ENCODE measurements at places on chromosomes 7 and 10. TPM values are rescaled to one million over a fixed set of nuclear protein-coding genes. Genes with fewer than 3 reads are reported as not detected.
A peak's percentile ranks its signal among the peaks of the same experiment; 100 is the strongest.

Gene CFAP69
- polyA plus RNA-seq = 12.6 TPM

Gene DPYSL4
- 13.6 TPM for polyA plus RNA-seq

Gene GJD4
- polyA plus RNA-seq = 0.26 TPM

Gene C10orf67
- polyA plus RNA-seq = 2.0 TPM

Gene TBX20
- polyA plus RNA-seq = not detected

Gene SSBP1
- polyA plus RNA-seq = 119 TPM

Gene GNGT1
- 0.15 TPM for polyA plus RNA-seq

DNA sequence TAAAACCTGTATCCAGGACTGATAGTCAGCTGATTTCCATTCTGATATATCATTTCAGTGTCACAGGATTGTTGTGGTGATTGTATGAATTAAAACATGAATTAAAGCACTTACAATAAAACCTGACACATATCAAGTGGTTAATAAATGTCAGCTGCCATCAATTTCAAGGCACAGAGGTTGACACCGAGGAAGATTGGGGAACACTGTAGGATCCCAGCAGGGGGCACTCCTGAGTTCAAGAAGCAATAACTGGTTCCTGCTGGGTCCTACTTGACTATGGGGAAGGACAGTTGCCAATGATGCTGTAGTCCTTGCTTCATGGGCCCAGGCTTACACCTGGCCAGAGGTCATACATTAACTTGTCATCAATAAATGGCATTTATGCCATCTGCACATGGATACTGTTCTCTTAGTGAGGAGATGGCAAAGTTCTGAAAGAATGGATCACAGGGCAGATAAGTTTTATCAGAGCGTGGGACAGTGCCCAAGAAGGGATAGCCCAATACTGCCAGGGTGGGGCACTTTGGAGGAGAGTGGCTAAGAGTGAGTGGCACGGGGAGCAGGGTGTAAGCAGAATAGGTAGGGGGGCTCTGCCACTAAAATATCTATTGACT is 24.1 kb downstream of the FZD1 start:
- no peak for DNase-seq

DNA sequence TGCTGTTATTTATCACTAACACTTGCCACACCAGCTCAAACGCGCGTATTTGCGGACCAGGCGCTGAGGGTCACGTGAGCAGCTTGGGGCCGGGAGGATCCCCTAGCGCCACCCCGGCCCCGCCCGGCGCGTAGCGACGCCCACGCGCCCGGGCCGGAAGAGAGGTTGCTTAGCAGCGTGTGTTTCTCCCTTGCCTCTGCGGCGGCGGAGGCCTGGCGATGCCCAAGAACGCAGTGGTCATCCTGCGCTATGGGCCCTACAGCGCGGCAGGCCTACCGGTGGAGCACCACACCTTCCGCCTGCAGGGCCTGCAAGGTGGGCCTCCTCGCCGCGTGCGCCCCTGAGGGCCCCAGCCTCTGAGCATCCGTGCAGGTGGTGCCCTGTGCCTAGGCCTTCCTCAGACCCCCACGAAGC is at the start of gene C10orf53:
TSS of gene C10orf53 (plus strand) at position 172 of the 414 bp plus-strand sequence. CDS start at position 219, 47 bp downstream.
- peak; percentile 18 for DNase-seq

- no peak for DNase-seq
Measured at GRCh38 chr10:188546-188945, 53.3 kb downstream of the ZMYND11 start.

DNA sequence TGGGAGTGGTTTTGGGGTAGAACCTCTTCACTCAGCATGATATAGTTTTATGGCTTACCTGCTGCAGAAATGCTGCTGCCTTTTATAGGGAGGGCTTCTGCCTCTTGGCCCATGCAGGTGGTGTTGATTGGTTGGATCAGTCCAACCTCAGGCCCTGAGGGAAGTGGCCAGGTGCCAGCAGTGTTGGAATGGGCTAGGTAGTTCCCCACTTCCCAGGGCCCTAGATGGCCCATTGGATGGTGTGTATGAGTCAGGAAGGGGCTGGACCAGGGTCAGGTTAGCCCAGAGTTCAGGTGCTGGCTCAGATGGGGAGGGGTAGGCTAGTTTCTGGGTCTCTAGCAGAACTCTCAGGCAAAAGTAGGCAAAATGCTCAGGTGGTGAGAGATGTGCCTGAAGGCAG is 455.5 kb downstream of the CCSER2 start:
- no peak for DNase-seq

GRCh38 chr7:33876596-33877274 is 28.6 kb upstream of the BMPER start:
- DNase-seq = no peak

DNA sequence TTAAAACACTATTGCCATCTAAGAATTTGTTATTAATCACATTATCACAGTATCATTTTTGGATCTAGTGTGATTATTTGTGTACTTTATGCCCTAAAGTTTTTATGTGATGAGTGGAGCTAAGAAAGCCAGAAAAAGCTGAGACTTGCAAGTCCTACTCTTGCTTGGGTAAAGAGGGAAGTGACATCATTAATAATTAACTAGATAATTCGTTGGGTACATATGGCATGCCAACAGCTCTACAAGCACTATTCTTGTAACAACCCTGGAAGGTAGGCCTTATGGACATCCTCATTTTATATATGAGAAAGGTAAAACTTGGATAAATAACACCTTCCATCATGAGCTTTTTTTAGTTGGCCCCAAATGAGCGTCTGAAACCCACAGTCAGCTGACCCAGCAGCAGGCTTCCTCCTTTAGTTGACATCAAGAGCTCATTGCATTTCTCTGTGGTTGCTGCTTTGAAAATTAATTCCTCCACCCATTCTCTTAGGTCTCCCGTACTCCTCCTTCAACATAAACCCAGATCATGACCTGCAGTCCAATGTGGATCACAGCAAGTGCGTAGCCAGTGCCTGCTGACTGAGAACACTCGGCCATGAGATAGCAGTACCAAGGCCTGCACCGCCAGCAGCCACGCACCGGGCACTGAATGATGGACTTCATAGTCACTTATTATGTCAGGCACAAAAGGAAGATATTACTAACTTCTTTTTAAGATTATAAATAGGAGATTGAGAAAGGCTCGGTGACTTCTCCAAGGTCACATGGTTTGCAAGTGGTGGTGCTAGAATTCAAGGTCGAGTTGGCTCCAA is 292.0 kb upstream of the AOAH start:
- DNase-seq = no peak

DNA sequence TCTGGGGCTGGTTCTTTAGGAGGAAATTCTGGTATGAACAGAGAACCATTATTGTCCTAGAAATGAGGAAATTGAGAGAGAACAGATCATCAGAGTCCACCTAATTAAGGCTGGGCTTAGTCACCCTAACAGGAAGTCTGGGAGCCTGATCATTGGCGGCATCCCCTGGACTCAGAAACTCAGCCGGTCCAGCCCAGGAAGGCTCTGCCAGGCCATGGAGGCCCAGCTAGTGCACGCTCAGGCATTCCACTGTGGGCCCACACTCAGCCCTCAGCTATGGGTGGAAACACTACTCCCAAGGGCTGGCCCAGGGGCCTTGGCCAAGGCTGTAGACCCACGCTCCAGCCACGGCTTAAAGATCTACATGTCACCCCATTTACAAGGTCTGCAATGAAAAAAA is 109.2 kb downstream of the PTPN20 start:
- no peak for DNase-seq
